ENCODE measurements at places on chromosomes 11 and 22. TPM values are rescaled to one million over a fixed set of nuclear protein-coding genes. Genes with fewer than 3 reads are reported as not detected.

GRCh38 chr11:77424644-77425043 is 49.2 kb downstream of the PAK1 start:
- DNase-seq: no peak

DNA sequence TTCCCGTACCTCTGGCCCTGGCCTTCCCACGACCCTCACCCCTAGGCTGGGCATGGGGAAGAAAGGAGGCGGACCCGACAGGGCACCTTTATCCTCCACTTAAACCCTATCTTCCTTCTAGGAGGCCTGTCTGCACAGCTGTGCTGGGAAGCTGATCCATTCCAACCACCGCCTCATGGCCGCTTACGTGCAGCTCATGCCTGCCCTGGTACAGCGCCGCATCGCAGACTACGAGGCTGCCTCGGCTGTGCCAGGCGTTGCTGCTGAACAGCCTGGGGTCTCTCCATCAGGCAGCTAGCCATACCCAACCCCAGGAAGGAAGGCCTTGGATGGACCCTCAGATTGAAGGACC is 599 bp downstream of the TIMM10B start:
- DNase-seq: no peak

GRCh38 chr11:18804199-18804999 is 12.8 kb upstream of the PTPN5 start:
- DNase-seq: peak; percentile 68

DNA sequence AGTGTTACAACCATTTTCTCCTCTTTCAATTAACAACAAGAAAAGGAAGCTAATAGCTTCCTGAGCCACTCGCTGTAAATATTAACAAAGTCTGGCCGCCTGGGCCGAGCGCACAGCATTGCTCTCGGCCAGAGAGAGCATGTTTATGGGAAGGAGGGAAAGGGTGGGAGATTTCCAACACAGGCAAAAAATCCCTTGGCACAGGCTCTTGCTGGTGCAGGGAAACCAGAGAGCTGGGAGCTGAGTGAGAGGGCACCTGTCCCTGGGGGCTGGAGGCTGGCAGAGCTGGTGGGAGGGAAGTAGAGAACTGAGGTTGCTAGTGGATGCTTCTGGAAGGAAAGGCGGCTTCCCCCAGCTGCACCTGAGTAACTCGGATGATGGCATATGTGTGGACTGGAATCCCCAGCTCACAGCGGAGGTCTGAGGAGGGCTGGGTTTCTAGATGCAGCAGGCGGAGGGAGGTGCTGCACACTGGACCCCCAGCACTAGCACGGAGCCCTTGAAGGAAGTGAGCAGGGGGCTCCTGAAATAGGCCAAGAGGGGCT is 59.6 kb downstream of the FLRT1 start:
- no peak for DNase-seq

DNA sequence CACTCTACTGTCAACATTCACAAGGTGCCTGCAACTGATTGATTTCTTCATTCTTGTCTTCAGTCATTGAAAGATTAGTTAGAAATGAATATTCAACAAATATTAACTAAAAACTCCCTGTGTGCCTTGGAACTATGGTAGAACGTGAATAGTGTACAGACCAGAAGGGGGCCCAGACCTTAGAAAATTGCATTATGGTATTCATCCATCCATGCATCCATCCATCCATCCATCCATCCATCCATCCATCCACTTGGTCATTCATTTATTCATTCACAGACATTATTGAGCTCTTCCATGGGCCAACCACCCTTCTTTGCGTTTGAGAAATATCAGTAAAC is 10.2 kb upstream of the ACCSL start:
- DNase-seq: no peak

- DNase-seq: no peak
These were observed 86.9 kb downstream of the ETS1 start for GRCh38 chr11:128500493-128500892.

GRCh38 chr22:34036931-34037330 is 116.7 kb upstream of the LARGE1 start:
- DNase-seq: peak; percentile 34

- peak; percentile 94 for DNase-seq
These were observed 29.2 kb upstream of the PLET1 start for GRCh38 chr11:112289588-112290492.

GRCh38 chr11:36431429-36432092 is 78.5 kb downstream of the TRAF6 start:
- DNase-seq: no peak

GRCh38 chr11:41392596-41392995 is 66.9 kb downstream of the LRRC4C start:
- DNase-seq: no peak

- no peak for DNase-seq
These were observed 11.8 kb downstream of the ABTB2 start for GRCh38 chr11:34345991-34346480.

GRCh38 chr22:32476281-32477195 is 1.9 kb downstream of the FBXO7 start:
- DNase-seq: no peak

GRCh38 chr11:132595246-132595645 is 937.1 kb downstream of the OPCML start:
- no peak for DNase-seq

DNA sequence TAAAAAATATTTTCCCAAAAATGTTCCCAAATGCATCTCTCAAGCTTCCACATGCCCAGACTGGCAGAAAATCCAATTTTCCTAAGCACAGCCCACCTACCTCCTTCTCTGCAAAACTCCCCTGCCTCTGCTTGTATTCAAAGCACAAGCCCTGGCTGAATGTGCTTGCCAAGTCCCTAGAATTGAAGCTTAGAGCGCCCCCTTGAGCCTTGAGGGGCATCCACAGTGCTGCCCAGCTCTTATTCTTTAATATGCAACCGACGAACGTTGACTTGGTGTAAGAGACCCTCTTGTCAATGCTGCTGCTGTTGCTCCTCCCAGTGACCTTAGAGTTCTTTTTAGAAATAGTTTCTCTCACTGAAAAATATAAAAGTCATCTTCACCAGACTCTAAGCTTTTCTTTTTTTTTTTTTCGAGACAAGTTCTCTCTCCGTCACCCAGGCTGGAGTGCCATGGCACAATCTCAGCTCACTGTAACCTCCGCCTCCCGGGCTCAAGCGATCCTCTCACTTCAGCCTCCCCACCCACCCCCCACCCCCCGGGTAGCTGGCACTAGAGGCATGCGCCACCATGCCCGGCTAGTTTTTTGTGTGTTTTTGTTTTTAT is 63.5 kb upstream of the CAPRIN1 start:
- no peak for DNase-seq

GRCh38 chr11:43644621-43645299 is 35.8 kb upstream of the HSD17B12 start:
- no peak for DNase-seq

DNA sequence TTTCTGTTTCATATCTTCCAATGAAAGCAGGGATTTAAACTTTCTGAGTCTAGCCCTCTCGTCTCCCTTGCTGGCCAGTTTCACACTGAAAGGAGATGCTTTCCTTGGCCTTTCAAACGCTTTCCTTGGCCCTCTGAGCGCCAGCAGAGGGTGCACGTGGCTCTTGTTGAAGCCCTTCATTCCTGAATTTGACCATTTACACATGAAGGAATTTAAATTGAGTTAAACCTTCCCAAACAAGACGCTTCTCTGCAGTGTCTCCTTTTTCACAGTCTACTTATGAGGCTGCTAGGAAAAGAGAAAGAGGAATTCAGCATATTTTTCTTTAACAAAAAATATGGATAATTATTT is 21.6 kb downstream of the NNMT start:
- peak; percentile 83 for DNase-seq

GRCh38 chr11:111836721-111837120 is 34.7 kb downstream of the ALG9 start:
- no peak for DNase-seq

GRCh38 chr11:83054001-83054400 is 17.7 kb downstream of the RAB30 start:
- no peak for DNase-seq

DNA sequence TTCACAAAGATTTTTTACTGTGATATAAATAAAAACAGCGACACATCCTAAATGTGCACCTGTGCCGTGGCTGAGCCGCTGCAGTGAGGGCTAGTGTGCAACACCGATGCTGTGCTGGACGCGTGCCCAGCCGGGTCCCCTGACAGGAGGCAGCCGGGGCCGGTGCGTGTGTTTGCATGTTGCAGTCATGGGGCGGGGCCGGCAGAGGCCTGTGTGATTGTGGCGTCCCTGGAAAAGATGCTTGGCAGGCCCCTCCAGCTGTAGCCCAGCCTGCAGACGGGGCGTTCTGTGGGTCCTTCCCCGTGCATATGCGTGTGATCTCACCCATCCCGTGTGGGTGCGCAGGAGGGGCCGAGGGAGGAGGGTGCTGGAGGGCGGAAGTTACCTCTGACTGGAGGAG is 30.6 kb downstream of the MUC6 start:
- DNase-seq: no peak

GRCh38 chr11:126350836-126351235 is 4.7 kb upstream of the ST3GAL4 start:
- DNase-seq: no peak

DNA sequence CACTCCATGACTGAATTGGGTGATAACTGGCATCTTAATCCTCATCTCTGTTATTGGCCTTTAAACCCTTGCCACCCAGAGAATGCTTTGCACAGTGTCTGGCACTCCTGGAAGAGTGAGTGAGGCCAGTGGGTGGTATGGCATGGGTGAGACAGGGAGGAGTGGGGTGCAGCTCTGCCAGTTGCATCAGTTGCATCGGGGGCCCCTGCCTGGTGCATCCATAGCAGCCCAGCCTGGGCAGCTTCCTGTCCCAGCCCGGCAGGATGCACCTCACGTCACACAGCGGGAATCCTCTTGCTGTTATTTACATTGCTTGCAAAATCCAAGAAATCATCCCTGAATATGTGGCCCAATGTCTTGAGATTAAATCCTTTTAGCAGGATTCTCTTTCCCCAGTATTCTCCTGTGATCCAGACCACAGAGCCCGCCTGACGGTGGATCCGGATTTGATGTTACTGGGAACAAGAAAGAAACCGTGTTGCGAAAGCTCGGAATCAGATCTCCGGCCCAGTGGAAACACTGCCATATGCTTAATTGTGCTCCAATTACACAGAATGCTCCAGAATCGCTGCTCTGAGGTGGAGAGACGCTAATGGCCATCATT is 37.6 kb upstream of the MN1 start:
- no peak for DNase-seq

- no peak for DNase-seq
These were observed 853 bp downstream of the HTATIP2 start for GRCh38 chr11:20364341-20364792.

DNA sequence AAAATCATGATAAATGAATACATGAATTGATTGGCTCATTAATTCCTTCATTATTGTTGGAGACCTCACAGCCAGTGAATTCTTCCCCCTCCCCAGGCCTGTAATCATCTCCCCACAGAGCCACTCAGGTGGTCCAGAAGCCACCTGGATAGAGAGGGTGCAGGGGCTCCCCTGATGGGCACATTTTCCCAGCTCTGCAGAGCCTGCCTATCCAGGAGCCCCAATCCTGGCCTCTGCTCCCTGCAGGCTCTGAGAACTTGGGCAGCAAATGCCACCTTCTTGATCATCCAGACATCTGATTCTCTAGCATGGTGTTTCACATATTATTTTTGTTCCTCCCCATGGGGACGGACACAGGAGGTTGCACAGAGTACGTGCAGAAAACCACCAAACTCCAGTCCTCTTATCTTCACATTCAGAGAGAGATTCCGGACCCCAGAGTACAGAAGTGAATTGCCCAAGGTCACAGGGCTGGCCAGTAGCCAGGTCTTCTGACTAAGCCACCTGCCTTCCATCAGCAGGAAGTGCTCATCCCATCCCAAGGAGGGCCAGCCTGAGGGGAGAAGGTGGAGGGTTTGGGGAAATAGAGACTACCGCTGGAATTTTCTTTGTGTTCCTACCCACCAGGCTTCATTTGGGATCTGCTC is 348.0 kb downstream of the BUD13 start:
- no peak for DNase-seq

- no peak for DNase-seq
These were observed 23.4 kb upstream of the MPPED1 start for GRCh38 chr22:43388420-43388851.

- no peak for DNase-seq
These were observed 47.0 kb downstream of the PACSIN2 start for GRCh38 chr22:42967933-42968332.

GRCh38 chr11:75639762-75640181 is 29.1 kb downstream of the MAP6 start:
- DNase-seq: peak; percentile 91

GRCh38 chr22:36267896-36268485 is 15.1 kb downstream of the APOL1 start:
- no peak for DNase-seq

DNA sequence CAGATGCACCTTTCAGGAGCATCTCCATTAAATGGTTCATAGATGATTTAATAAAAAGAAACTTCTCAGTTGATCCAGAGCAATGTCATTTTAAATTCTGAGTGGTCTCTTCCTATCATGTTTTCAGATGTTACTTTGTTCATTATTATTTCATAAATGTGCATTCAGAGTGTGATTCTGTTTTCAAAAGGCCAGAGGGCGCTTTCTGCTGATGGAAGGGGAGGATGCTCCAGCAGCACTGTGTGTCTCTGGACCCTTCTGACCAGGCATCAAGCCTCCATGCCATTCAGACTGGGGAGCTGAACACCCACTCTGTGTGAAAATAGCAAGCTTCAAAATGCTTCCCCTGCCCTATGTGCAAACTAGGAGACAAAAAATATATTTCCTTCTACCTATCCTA is 23.9 kb upstream of the CRTAM start:
- DNase-seq: no peak

- DNase-seq: no peak
These were observed 701 bp downstream of the DIXDC1 start for GRCh38 chr11:111937844-111938243.

- no peak for DNase-seq
These were observed 8.0 kb upstream of the COMT start for GRCh38 chr22:19933341-19934241.

GRCh38 chr22:36638747-36639146 is 64.8 kb downstream of the CACNG2 start:
- DNase-seq: no peak

The KCNJ1 gene
- not detected for total RNA-seq

The DNAJB13 gene
- not detected for total RNA-seq

The EED gene
- 13.7 TPM for total RNA-seq

The MMP27 gene
- 0.33 TPM for total RNA-seq

The PANX2 gene
- 0.33 TPM for total RNA-seq

The IGSF9B gene
- 21.7 TPM for total RNA-seq

The OR52B6 gene
- total RNA-seq: not detected

The ANO5 gene
- total RNA-seq: 20.8 TPM

The STK33 gene
- 12.7 TPM for total RNA-seq

The MMP7 gene
- not detected for total RNA-seq

The FAM83F gene
- 0.66 TPM for total RNA-seq

The PRRG4 gene
- 1.8 TPM for total RNA-seq
